ENCODE measurements at places on chromosomes 6 and 20.

DNA sequence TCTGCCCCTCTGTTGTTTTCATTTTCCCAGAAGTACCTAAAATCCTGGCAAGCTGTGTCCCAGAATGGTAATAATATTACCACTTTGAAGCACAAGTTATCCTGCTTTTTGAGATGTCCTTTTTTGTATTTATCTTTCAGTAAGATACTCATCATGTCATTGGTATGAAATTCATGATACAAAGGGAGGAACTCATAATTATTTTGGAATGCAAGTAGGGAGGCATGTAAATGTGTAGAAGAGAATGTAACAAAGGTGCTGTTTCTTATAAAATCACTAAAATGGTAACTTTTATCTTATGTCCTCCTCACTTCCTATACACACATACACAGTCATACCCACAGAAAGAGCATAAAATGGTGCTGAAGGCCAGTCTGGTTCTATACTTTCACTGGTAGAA is 109.9 kb downstream of the CD2AP start:
- DNase-seq: no peak

DNA sequence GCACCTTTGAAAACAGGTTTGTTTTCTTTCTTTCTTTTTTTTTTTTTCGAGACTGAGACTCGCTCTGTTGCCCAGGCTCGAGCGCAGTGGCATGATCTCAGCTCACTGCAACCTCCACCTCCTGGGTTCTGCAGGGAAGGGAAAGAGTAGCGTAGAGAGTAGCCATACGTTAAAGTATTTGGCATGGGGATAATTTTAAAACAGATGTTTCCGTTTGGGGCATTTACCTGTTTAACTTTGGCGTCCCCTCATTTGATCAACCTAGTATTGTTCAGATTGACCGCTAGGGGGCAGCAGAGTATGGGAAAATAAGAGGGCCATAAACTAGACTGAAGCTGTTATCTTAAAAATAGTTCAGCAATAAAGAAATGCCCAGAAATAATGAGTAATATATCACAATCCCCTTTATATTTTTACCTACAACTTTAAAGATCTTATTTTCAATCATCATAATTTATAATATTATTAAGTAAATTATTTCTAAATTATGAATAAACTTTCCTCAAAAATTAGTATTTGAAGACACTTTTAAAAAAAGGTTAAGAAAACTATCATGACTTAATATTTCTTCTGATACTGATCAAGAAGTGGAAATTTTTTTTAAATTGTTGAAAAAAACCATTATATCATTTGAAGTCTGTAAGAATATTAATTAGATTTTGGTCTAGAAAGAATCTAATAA is 7.6 kb upstream of the TAAR9 start:
- peak; percentile 56 for DNase-seq

DNA sequence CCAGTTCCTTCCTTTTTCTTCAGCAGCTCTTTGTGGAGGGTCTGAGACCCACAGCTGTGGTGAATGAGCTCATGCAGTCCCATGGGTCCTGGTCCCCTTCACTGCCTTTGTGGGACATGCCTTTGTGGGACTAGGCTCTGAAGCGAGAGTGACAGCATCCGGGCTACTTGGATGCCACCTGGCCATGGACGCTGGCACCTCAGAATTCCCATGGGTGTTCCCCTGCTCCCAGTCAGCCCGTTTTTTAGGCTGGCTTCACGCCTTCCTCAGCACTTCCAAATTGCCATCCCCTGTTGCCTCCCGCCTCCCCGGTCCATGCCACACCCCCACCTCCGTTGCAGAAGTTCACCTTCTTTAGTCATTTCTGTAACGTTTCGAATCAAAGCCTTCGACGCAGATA is 45.1 kb downstream of the RAMACL start:
- no peak for DNase-seq

- no peak for DNase-seq
These were observed 55.0 kb downstream of the KIF13A start for GRCh38 chr6:17932330-17932852.

- peak; percentile 19 for DNase-seq
These were observed 1378.6 kb upstream of the DEFB115 start for GRCh38 chr20:29878777-29879442.

DNA sequence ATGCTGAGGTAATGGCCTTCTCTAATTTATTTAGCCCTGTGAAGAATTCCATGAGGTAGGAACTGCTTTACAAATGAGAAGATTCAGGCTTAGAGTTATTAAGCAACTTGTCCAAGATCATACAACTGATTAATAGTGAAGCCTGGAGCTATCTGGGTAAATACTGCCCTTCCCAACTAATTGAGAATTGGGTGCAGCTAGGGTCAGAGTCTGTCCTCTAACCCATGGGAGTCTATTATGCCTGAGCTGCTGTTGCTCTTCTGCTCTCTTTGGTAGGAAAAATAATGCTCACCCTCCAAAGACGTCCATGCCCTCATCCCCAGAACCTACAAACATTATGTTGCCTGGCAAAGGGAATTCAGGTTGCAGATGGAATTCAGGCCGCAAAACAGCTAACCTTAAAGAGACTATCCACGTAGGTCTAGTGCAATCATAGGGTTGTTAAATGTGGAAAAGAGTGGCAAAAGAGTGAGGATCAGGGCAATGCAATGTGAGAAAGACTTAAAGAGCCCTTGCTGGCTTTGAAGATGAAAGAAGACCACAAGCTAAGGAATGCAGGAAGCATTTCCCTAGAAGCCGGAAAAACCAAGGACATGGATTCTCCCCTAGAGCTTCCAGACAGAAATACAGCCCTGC is 90.1 kb downstream of the SPTLC3 start:
- no peak for DNase-seq

GRCh38 chr20:33443006-33443511 is 504 bp downstream of the SNTA1 start:
- DNase-seq: peak; percentile 15

- DNase-seq: no peak
These were observed 18.8 kb upstream of the ITCH start for GRCh38 chr20:34344238-34344637.

GRCh38 chr6:28922821-28923317 is 916 bp downstream of the TRIM27 start:
- DNase-seq: no peak

- DNase-seq: no peak
These were observed 43.3 kb upstream of the SCGN start for GRCh38 chr6:25608558-25609174.

DNA sequence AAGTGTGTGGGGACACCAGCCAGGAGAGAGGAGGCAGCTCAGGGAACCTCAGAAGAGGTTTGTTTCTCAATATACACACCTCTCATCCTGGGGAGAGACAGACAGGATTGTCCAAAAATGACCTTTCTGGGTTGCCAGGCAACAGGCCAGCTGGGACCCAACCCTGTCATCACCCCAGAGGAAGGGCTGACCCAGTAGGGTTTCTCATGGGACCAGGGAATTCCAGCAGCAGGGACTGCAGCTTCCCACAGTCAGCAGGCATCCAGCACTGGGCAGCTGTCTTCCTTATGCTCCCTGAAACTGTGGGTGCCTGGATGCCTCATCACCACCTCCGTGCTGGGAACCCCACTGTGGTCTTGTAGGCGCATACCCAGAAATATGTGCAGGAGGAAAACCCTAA is 1.3 kb downstream of the C20orf202 start:
- DNase-seq: no peak

DNA sequence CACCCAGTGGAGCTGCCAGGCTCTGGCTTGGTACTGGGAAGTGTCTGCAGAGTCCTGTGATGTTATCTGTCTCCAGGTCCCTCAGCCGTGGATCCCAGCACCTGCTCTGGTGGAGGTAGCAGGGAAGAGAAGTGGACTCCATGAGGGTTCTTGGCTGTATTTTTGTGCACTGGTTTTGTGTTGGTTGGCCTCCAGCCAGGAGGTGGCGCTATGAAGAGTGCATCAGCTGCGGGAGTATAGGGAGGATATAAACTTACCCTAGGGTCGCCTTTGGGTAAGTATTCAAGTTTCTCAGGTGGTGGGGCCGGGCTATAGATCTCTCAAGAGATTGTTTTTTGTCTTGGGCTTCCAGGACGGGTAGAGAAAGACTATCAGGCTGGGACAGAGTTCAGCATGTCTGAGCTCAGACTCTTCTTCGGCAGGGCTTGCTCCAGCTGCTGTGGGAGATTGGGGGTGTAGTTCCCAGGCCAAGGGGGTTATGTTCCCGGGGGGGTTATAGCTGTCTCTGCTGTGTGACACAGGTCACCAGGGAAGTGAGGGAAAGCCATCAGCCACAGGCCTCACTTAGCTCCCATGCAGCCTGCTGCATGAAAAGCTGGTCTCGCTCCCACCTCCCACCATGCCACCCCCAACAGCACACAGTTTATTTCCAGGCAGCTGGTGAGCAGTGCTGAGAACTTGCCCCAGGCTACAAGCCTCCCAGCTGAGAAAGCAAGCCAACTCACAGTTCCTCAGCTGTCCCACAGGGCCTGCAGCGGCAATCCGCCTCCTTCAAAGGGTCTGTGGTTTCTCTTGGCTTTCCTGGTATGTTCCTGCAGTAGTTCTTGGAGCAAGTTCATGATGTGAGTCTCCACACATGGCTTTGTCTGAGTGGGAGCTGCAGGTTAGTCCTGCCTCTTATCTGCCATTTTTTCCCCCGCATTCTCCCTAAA is 115.7 kb downstream of the AIG1 start:
- no peak for DNase-seq

GRCh38 chr20:46235077-46235476 is 73.2 kb downstream of the CDH22 start:
- DNase-seq: no peak

DNA sequence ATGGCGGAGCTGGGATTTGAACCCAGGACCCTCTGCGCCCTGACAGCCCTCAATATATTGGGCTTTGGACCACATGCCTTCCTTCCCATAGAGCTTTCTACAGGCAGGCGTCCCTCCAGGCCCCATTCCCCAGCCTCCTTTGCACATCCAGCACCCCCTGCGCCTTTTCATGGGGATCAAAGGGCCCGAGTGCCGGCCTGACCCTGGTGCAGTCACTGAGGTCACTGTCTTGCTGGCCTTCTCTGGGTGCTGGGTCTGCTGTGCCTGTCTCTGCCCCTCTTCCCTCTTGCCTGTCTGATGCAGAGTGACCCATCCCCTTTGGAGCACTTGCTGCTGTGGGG is 1.7 kb downstream of the OPRL1 start:
- no peak for DNase-seq

DNA sequence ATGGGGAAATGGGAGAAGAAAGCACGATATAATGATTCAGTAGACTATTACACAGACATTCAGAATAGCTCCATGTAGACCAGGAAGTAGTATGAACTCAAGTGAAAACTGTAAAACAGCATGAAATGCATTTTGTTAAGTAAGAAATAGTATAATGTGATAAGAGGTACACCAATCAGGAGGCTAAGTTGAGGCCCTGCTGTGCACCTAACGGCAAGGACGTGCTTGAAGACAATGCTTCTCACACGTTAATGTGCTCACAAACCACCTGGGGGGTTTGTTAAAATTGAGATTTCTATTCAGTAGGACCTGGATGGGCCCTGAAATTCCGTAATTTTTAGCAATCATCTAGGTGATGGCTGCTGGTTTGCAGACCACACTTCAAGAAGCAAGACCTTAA is 178.9 kb upstream of the SULF2 start:
- no peak for DNase-seq

GRCh38 chr20:19423097-19423899 is 210.9 kb downstream of the SLC24A3 start:
- DNase-seq: no peak

- no peak for DNase-seq
These were observed 132.4 kb downstream of the CFAP61 start for GRCh38 chr20:20184706-20185105.

- no peak for DNase-seq
These were observed 192.7 kb downstream of the KHDC1L start for GRCh38 chr6:73032586-73032985.

DNA sequence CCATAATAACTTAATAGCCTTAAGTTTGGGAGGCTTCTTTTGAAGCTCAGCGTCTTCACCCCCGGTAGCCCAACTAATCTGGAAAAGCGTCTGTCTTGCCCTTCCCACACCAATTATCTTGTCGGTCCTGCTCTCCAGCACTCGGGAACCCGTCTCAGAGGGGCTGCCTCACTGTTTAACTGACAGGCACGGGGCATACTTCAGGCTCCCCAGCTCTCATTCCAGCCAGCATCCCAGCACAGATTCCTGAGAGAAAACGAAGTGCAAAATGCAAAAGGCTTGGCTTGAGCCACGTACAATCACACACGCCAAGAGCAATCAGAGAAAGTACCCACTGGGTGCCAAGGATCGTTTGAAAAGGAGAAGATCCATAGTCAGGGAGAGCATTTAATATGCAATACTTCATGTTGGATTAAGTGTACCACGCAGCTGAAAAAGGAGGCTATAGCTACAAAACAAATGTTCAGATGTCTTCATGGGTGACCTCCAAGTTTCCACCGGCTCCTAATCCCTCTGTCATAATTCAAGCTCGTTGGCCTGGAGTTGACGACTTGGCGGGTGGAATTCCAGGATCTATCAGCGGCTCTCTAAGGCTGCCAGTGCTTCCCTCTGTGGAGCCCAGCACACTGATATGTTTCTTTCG is 53.7 kb upstream of the STX16 start:
- DNase-seq: no peak

DNA sequence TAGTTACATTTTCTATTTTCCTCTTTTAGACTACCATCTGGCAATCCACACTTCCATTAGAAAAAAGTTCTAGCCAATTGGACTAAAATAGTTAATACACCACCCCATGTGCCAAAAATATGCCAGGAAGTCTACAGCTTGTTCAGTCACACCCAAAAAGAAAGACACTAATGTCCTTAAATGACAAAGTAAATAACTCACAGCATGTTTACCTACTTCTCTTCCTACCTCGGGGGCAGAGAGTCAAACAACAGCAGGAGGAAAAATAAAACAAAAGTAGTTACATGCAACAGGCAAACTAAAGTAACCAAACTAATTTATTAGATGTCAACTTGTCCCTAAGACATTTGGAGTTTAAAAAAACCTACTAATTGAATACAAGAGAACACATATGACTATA is 57.0 kb downstream of the UBE3D start:
- DNase-seq: no peak

DNA sequence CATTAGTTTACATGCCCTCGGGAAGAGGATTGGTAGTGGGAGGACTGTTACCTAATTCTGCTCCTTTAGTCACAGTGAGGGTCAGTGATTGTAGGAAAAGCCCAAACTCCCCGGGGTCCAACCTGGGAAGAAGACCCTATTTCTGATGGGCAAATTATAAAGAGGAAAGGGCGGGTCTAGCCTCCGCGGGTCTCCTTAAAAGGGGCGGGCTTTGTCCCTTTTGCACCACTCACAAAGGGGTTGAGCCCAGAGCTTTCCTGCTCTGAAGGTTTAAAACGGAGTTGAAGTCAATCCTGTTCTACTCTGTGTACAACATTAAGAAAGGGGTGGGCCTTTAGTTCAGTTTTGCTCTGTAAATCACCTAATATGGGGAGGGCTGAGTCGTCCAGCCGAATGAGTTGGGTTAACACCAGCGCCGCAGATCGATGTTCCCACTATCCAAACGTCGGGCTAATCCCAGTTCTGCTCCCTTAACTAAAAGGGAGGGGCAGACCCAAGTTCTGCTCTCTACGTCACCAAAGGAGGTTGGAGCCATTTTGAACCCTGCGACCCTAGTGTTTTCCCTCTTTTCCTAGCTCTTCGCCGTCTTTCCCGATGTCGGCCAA is 920 bp upstream of the RNF5 start:
- DNase-seq: no peak

GRCh38 chr6:46749731-46750130 is 3.0 kb downstream of the ANKRD66 start:
- no peak for DNase-seq

- DNase-seq: no peak
These were observed 55.2 kb upstream of the MAFB start for GRCh38 chr20:40744072-40744817.

- no peak for DNase-seq
These were observed 19.2 kb downstream of the TUBB2B start for GRCh38 chr6:3208098-3208774.

- no peak for DNase-seq
These were observed 24.4 kb upstream of the EDN1 start for GRCh38 chr6:12265791-12266190.

Data from stimulated activated CD8-positive, alpha-beta memory T cell treated with anti-CD3 and anti-CD28 coated beads, Interleukin-7, amount 100 ng/mL, for 4 hours (primary cell).